HCT116 (cell line): ENCODE measurements at places on chromosomes 12 and 14. TPM values are rescaled to one million over a fixed set of nuclear protein-coding genes. Genes with fewer than 3 reads are reported as not detected.

Gene MSRB3
- 8.2 TPM for total RNA-seq

Gene C14orf39
- total RNA-seq, result not detected

- H3K4me1 ChIP-seq, result peaks cover 19% of the 10 kb centered on the region
- H3K27me3 ChIP-seq, result no peaks in the 10 kb centered on the region
- no peaks in the 10 kb centered on the region for H3K36me3 ChIP-seq
- no peak for DNase-seq
- H3K4me3 ChIP-seq, result no peak overlapping the region
Observed at GRCh38 chr12:113151655-113152054, 2.1 kb downstream of the CFAP73 start.

DNA sequence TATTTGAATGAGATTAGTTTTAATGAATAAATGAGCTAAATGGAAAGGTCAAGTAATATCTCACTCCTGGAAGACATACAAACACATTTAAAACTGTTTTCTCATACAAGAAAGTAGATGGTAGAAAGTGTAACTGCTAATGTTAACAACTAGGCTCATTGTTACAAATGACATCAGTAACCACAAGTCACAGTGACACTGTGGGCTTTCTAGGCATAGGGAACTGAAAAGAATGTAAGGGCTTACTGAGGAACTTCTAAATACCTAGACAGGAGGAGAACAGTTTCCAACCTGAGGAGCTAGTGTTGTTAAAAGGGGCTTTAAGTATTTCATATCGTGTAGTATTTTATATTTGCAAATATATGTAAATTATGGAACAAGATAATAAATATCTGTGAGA lies 17.5 kb upstream of the ERGIC2 start:
- H3K27me3 ChIP-seq, result no peaks in the 10 kb centered on the region
- no peak overlapping the region for H3K27ac ChIP-seq
- no peaks in the 10 kb centered on the region for H3K4me1 ChIP-seq
- H3K4me3 ChIP-seq, result no peak overlapping the region

GRCh38 chr12:113244047-113244460 lies 22.8 kb downstream of the TPCN1 start:
- no peaks in the 10 kb centered on the region for H3K27me3 ChIP-seq
- peaks cover 36% of the 10 kb centered on the region for H3K4me1 ChIP-seq
- H3K27ac ChIP-seq, result no peak overlapping the region
- H3K36me3 ChIP-seq, result no peaks in the 10 kb centered on the region

Gene RIMKLB
- total RNA-seq, result 0.39 TPM

DNA sequence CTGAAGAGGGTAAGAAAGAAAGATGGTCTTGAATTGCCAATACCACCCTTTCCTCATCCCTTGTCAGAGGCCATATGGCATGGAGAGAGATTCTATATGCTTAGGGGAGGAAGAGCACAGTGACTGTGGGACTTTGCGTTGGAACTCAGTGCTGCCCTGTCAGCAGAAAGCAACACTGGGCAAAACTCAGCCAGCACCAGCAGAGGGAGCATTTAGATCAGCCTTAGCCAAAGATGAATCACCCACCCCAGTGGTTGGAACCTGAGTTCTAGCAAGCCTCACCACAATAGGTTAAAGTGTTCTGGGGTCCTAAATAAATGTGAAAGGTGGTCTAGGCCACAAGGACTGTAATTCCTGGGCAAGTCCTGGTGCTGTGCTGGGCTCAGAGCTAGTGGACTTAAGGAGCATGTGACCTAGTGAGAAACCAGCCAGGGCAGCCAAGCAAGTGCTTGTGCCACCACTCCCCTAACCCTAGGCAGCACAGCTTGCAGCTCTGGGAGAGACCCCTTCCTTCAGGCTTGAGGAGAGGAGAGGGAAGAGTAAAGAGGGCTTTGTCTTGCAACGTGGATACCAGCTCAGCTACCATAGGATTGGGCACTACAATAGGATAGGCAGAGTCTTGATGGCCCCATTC lies 11.4 kb upstream of the BCAT1 start:
- no peaks in the 10 kb centered on the region for H3K4me1 ChIP-seq
- peak; percentile 36 for DNase-seq
- H3K27me3 ChIP-seq, result no peaks in the 10 kb centered on the region
- H3K36me3 ChIP-seq, result no peaks in the 10 kb centered on the region
- no peak overlapping the region for H3K4me3 ChIP-seq

Gene TMEM119
- total RNA-seq, result not detected

Gene TAS2R9
- not detected for total RNA-seq

Gene PLEKHD1
- 1.2 TPM for total RNA-seq

Gene MDGA2
- not detected for total RNA-seq

DNA sequence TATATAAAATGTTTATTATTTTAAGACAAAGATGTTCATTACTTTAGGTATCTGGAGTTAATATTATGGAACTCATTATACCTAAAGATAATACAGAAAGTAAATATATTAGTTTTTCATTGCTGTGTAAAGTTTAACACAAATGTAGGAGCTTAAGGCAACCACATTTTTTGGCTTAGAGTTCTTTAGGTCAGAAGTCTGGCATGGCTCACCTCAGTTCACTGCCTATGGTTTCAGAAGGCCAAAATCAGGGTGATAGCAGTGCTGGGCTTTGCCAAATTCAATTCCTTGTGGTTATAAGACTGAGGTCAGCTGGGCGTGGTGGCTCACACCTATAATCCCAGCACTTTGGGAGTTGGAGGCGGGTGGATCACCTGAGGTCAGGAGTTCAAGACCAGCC lies 35.5 kb upstream of the PRPF39 start:
- no peaks in the 10 kb centered on the region for H3K4me1 ChIP-seq
- no peaks in the 10 kb centered on the region for H3K27me3 ChIP-seq
- DNase-seq, result no peak
- no peak overlapping the region for H3K4me3 ChIP-seq

- no peak overlapping the region for H3K27ac ChIP-seq
- DNase-seq, result no peak
- no peaks in the 10 kb centered on the region for H3K4me1 ChIP-seq
- H3K27me3 ChIP-seq, result no peaks in the 10 kb centered on the region
Observed at GRCh38 chr12:91948504-91948903, 197.1 kb downstream of the BTG1 start.

GRCh38 chr12:112008918-112009317 lies 4.0 kb downstream of the TMEM116 start:
- H3K4me1 ChIP-seq, result peaks cover 27% of the 10 kb centered on the region
- no peak overlapping the region for H3K4me3 ChIP-seq
- H3K27ac ChIP-seq, result no peak overlapping the region
- no peaks in the 10 kb centered on the region for H3K27me3 ChIP-seq
- no peak for DNase-seq

DNA sequence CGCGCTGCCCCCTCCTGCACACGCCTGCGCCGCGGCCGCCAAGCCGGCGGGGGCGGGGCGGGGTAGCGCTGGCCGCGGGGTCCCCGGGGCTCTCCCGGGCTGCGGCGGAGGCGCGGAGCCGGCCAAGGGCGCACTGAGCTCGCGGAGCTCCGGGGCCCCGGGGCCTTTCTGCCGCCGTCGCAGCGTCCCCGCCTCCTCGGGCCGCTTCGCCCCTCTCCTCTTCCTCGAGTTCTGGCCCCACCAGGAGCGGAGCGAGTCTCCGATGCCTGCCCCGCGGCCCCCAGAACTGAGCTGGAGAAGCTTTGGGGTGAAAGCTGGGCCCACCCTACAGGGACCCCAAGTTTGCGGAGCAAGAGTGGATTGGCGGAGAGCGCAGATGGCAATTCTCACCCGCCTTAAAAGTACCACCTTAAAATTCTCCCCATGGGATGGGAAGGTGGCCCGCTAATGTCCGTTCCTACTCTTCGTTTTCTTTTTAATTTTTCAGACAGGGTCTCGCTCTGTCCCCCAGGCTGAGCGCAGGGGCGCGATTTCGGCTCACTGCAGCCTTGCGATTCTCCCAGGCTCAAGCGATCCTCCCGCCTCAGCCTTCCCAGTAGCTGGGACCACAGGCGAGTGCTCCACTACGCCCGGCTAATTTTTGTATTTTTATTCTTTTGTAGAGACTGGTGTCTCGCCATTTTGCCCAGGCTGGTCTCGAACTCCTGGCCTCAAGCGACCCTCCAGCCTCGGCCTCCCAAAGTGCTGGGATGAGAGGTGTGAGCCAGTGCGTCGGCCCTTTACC lies 129.6 kb downstream of the NDUFA12 start:
- peak overlapping the region; percentile 59 for H3K4me3 ChIP-seq
- H3K27me3 ChIP-seq, result no peaks in the 10 kb centered on the region
- H3K4me1 ChIP-seq, result peaks cover 19% of the 10 kb centered on the region
- DNase-seq, result no peak
- peak overlapping the region; percentile 32; the same call in 1 of the 2 replicates for H3K27ac ChIP-seq
- no peaks in the 10 kb centered on the region for H3K36me3 ChIP-seq

GRCh38 chr14:51845811-51846210 lies 14.6 kb upstream of the GNG2 start:
- no peaks in the 10 kb centered on the region for H3K27me3 ChIP-seq
- H3K4me3 ChIP-seq, result no peak overlapping the region
- no peak overlapping the region for H3K27ac ChIP-seq
- no peak for DNase-seq

- H3K27me3 ChIP-seq, result no peaks in the 10 kb centered on the region
- no peaks in the 10 kb centered on the region for H3K4me1 ChIP-seq
- no peak for DNase-seq
- no peak overlapping the region for H3K27ac ChIP-seq
- H3K36me3 ChIP-seq, result no peaks in the 10 kb centered on the region
Observed at GRCh38 chr12:93164103-93164880, 213.4 kb upstream of the NUDT4 start.

Gene RECQL
- total RNA-seq, result 21.3 TPM

Gene FOXA1
- 1.3 TPM for total RNA-seq

DNA sequence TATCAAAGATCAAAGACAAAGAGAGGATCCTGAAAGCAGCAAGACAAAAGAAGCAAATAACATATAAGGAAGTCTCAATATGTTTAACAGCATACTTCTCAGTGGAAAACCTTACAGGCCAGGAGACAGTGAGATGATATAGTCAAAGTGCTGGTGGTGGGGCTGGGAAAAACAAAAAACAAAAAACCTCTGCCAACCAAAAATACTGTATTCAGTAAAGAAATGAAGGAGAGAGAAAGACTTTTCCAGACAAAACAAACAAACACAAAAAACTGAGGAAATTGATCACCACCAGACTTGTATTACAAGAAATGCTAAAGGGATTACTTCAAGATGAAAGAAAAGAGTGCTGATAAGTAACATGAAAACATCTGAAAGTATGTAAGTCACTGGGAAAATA lies 221.2 kb downstream of the ADGRD1 start:
- no peaks in the 10 kb centered on the region for H3K36me3 ChIP-seq
- H3K4me1 ChIP-seq, result no peaks in the 10 kb centered on the region
- no peak for DNase-seq
- no peak overlapping the region for H3K4me3 ChIP-seq
- no peak overlapping the region for H3K27ac ChIP-seq

DNA sequence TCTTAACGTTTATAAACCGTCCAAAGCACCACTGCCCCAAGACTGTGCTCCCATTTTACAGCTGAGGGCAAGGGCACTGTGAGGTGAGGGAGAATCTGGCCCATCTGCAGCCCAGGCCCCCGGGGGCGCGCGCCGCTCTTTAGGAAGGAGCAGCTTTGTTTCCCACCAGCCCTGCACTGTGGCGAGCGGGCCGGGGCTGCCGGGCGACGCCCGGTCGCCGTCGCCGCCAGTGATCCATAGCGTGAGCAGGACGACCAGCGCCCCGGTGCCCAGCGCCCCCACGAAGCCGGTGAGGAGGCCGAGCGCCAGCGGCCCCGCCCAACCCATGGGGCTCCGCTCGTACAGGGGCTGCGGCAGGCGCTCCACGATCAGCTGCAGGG lies 34.6 kb downstream of the FIGNL2 start:
- DNase-seq, result no peak
- peak overlapping the region; percentile 48; the same call in 1 of the 2 replicates for H3K27ac ChIP-seq
- no peak overlapping the region for H3K4me3 ChIP-seq
- H3K27me3 ChIP-seq, result no peaks in the 10 kb centered on the region
- H3K36me3 ChIP-seq, result no peaks in the 10 kb centered on the region

Gene ANAPC7
- total RNA-seq, result 55.9 TPM

DNA sequence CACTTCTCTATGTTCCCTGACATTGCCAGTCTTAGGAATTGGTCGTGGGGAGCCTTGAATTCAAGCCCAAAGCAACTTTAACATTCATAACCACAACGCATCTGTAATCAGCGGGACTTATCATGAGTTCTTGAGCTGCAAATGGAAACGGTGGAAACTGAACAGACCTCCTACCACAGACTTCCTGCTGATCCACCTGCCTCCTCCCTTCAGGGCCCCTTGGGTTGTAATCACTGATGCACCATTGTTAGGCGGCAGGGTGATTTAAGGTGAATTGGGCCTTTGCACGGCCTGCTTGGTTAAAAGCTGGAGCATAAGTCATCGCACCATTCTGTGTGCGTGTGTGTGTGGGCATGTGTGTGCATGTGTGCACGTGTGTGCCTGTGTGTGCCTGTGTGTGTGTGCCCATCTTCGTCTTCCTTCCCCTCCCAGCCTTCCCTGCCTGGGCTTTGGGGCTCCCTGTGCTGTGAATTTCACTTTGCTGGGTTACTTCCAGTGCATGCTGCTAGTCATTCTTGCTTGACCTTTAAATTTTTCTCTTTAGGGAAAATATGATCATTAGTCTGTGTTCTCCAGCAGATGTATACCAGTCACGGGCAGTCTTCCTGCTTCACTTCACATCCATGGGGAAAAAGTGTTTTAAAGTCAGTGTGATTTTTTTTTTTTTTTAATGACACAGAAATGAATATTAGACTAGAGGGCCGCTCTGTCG lies 29.1 kb downstream of the CHST11 start:
- peaks cover 4% of the 10 kb centered on the region; the same call in 1 of the 2 replicates for H3K4me1 ChIP-seq
- H3K4me3 ChIP-seq, result no peak overlapping the region
- no peaks in the 10 kb centered on the region for H3K36me3 ChIP-seq
- H3K27ac ChIP-seq, result no peak overlapping the region
- no peak for DNase-seq

Gene PPFIA2
- total RNA-seq, result not detected

GRCh38 chr14:24307575-24308341 lies at the start of gene CIDEB:
CIDEB (minus strand) TSS chr14:24307977; CDS start chr14:24307858, 119 bp downstream.
- H3K4me3 ChIP-seq, result no peak within 1 kb of the TSS
- peak within 1 kb of the TSS; percentile 20 for H3K27ac ChIP-seq
- no peaks in the 10 kb centered on the region for H3K27me3 ChIP-seq
- DNase-seq, result no peak

- H3K4me3 ChIP-seq, result no peak overlapping the region
- H3K27me3 ChIP-seq, result no peaks in the 10 kb centered on the region
- no peaks in the 10 kb centered on the region for H3K4me1 ChIP-seq
- H3K27ac ChIP-seq, result no peak overlapping the region
Observed at GRCh38 chr14:71355324-71356201, 448.3 kb downstream of the PCNX1 start.

Gene GLRX5
- total RNA-seq, result 60.1 TPM

Gene DCN
- 3.6 TPM for total RNA-seq

GRCh38 chr14:87566991-87567390 lies 426.0 kb downstream of the GALC start:
- H3K27ac ChIP-seq, result no peak overlapping the region
- no peak overlapping the region for H3K4me3 ChIP-seq
- H3K36me3 ChIP-seq, result no peaks in the 10 kb centered on the region
- DNase-seq, result no peak

Gene COX8C
- total RNA-seq, result not detected

GRCh38 chr14:91009501-91010152 lies 50.8 kb downstream of the RPS6KA5 start:
- no peak overlapping the region for H3K27ac ChIP-seq
- no peak overlapping the region for H3K4me3 ChIP-seq
- H3K27me3 ChIP-seq, result no peaks in the 10 kb centered on the region
- no peak for DNase-seq

Gene PYGL
- total RNA-seq, result 173 TPM

Gene CLBA1
- 14.8 TPM for total RNA-seq
